ENCODE measurements at places on chromosomes 5 and 9. TPM values are rescaled to one million over a fixed set of nuclear protein-coding genes. Genes with fewer than 3 reads are reported as not detected.

AGXT2 gene
- not detected for total RNA-seq

EXOC3 gene
- 79.6 TPM for total RNA-seq

WDR38 gene
- total RNA-seq, result not detected

GABRA1 gene
- not detected for total RNA-seq

ORM2 gene
- not detected for total RNA-seq

- no peak for DNase-seq
Observed at GRCh38 chr5:139593716-139594319, 32.7 kb downstream of the UBE2D2 start.

DNA sequence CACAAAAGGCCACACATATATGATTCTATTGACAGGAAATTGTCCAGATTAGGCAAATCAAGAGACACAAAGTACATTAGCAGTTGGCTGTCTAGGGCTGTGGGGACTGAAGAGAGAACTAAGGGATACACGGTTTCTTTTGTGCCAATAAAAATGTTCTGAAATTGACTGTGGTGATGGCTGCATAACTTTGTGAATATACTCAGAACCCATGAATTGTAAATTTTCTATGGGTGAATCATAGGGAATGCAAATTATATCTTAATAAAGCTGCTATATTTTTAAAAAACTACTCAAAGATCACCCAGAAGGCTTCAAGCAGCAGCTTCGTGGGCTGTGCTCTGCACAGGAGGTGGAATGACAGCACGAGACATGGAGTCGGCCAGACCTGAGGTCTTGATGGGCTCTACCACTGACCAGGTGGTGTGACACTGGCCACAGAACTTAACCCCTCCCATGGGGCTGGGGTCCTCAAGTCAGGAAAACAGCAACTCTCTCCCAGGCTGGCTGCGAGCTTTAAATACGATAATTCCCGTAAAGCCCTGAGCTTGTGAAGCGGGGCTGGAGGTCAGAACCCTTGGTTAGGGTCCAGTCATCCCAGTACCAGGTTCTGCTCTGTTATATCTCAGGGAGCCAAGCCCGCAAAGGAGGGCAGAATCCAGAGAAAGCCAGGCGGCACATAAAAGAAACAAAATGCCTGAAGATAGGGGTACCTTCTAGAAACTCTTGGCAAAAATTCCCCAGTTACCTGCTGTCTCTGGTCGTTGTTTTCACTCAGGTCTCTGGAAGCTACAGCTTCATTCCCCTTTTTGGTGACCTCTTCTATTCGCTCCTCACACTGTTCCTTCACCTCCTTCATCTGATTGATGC lies 59.1 kb downstream of the GOLM1 start:
- DNase-seq, result no peak

- no peak for DNase-seq
Observed at GRCh38 chr9:17322882-17323864, 188.3 kb downstream of the CNTLN start.

DNA sequence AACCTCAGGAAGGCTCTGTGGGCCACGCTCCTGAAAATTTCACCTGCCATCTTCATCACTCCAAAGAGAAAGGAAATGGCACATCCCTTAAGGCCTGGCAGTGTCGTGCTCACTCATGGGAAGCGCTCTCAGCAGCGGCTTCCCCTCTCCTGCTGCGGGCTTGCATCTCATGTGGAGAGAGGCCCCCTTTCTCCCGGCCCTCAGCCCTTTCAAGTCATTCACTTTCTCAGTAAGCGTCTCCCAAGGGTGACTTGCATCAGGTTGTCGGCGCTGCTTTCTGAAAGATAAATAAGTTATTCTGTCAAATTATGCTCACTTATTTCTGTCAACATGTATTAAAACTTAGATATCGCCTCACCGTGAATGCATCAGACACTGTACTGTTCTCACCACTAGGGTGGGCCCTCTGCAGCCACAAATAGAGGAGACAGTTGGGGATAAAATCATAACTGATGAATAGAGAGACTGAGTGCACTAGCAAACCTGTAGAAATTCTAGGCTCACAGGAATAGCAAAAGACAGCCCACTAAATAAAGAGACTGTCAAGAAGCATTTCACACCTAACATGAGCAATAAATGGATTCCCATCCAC lies 174.6 kb downstream of the RFK start:
- DNase-seq, result no peak

DNA sequence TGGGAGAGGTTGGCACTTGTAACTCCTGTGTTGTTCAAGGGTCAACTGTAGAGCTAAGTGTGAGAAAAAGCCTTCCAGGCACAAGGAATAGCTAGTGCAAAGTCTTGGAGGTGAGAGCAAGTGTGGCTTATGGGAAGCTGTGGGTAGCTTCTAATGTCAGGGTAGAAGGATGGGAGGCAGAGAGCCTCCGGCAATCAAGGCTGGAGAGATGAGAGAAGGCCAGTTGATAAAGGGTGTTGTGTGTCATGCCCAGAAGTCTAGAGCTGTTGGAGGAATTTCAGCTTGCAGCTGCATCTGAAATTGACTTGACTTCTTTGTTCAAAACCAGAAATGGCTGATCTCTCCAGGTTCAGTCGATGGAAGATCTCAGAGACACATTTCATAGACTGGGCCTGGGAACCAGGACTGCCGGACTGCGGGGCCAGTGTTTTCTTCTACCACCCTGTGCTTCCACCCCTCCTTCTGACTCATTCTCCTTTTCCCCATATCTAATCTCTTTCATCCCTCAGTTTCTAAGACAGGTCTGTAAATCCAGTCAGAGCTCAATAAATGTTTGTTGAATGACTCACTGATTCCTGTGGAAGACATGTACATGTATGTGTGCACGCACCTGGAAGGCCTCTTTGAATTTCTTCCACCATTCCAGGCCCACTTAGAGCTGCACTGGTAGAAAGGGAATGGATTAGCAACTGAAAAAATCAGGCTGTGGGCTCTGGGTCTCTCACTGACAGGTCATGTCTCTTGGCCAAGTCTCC lies 67.8 kb upstream of the KLF4 start:
- no peak for DNase-seq

- no peak for DNase-seq
Observed at GRCh38 chr9:134935056-134935640, 17.4 kb upstream of the FCN1 start.

GRCh38 chr9:18798106-18798505 lies 234.9 kb downstream of the SAXO1 start:
- DNase-seq, result no peak

GRCh38 chr5:2415678-2416077 lies 335.8 kb downstream of the IRX2 start:
- no peak for DNase-seq

GRCh38 chr5:58746321-58746720 lies 163.4 kb downstream of the RAB3C start:
- no peak for DNase-seq

DNA sequence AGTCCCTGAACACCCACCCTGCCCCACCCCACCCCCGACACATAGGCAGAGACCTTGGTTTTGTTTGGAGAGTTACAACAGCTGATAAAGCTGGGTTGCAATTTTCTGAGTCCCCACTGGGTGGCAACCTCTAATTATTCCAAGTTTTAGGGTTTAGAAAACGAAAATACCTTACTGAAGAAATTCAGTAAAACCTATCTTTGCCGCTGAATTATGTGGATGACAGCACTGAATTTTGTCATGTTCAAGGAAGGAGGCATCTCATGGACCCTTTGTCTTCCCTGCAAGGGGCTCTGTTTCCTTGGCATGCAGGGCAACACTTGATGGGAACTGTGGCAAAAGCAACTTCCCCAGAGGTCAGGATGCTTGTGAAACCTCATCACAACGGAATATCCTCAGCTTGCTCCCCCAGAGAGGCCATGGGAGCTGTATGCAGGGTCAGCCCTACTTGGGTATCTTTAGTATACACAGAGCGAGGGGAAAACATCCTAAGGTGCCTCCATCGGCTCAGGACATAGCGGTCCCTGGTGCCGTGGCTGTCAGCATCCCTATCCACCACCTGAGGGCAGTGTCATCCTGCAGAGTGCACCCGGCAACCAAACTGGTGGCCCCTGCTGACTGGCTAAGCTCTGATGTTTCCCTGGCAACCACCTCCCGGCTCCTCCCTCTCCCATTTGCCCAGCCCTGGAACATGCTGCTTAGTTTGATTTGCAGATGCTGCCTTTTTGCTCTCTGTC lies 123.1 kb downstream of the RXRA start:
- peak; percentile 65 for DNase-seq

GRCh38 chr5:171313481-171314206 lies 4.6 kb downstream of the TLX3 start:
- no peak for DNase-seq

- DNase-seq, result no peak
Observed at GRCh38 chr5:139910901-139911300, 115.3 kb downstream of the PSD2 start.

- DNase-seq, result no peak
Observed at GRCh38 chr9:124191691-124192395, 65.9 kb upstream of the NEK6 start.

DNA sequence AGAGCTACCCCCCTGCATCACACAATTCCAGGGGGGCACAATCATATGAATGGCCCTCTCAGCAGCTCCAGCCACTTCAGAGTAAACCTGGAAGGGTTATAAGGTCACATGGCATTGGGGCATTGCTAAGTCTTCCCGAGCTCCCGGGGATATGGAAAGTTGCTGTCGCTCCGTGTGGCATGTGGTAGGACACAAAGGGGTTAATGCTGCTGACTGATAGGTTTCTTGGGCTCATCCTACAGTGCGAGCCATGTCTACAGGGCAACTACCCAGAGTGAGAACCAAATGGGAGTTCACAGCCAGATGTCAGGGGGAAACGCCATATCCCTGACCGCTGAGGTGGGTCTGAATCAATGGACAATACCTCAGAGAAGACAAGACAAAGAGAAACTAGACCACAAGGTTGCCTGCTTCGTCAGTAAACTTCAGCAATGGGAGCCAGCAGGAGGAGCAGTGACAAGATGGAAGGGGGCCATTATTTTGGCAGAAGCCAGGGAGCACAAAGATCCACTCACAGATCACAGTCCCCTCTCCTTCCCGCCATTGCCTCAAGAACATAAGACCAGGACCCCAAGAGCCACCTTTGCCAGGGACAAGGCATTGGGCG lies 52.4 kb upstream of the SHISAL2B start:
- no peak for DNase-seq

GRCh38 chr5:150209099-150209635 lies 19.3 kb downstream of the SLC6A7 start:
- no peak for DNase-seq

- DNase-seq, result no peak
Observed at GRCh38 chr9:124886866-124887492, 25.0 kb downstream of the ARPC5L start.

GRCh38 chr5:149046196-149046829 lies 16.5 kb downstream of the SH3TC2 start:
- DNase-seq, result no peak

- no peak for DNase-seq
Observed at GRCh38 chr9:90002397-90003271, 397.8 kb downstream of the GADD45G start.

DNA sequence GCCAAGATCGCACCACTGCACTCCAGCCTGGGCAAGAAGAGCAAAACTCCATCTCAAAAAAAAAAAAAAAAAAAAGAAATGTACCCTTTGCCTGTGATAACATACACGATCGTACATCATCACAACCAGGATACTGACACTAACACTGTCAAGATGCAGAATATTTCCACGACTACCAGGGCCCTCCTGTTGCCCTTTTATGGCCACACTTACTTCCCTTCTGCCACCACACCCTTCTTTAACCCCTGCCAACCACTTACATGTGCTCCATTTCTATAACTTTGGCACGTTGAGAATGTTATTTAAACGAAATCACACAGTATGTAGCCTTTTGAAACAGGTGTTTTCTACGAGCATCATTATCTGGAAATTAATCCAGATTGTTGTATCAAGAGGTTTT lies 69.0 kb upstream of the OTULINL start:
- DNase-seq, result no peak

- DNase-seq, result no peak
Observed at GRCh38 chr5:129639331-129639730, 108.6 kb upstream of the MINAR2 start.

DNA sequence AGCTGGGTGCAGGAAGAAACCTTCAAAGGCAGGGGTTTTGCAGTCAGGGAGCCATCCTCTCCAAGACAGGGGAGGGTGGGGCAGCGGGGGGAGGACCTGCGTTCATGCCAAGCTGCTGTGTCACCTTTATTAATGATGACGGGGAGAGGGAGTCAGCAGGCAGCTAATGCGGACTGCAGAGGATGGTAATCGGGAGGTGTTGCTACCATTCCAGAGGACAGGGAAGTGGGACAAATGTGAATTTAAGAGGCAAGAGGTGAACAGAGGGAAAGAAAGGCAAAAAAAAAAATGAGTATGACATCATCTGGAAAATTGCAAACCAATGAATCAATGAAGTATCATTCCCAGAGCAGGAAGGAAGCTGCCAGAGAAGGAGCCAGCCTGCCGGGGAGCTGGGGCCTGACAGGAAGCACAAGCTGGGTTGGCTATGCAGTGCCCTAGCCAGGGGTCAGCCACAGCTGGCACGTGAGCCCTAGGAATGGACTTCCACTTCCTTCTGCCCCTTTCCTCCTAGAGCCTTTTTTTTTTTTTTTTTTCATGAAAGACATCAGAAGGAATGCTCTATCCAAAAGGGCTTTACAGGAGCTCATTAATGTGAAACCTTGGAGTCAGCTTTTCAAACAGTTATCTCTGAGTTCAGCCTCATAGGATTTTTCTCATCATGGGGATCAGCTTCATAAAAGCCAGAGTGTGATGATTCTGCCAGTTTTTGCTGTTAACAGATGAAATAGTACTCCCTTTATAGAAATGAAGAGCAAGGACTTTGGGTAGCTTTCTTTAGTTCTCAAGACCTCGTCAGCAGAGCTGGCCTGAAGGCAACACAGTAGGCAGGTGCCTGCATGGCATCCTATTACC lies 9.2 kb downstream of the INSYN2B start:
- DNase-seq, result no peak

GRCh38 chr9:124248066-124248465 lies 9.7 kb upstream of the NEK6 start:
- no peak for DNase-seq

DNA sequence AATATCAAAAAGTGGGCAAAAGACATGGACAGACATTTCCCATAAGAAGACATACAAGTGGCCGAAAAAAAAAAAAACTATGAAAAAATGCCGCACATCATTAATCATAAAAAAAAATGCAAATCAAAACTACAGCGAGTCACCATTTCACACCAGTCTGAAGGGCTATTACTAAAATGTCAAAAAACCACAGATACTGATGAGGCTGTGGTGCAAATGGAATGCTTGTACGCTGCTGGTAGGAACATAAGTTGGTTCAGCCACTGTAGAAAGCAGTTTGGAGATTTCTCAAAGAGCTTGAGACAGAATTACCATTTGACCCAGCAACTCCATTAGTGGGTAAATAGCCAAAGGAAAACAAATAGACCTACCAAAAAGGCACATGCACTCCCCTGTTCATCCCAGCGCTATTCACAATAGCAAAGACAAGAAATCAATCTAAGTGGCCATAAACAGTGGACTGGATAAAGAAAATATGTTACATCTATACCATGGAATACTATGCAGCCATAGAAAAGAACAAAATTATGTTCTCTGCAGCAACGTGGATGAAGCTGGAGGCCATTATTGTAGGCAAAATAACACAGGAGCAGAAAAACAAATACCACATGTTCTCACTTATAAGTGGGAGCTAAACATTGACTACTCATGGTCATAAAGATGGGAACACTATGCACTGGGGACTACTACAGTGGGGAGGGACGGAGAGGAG lies 110.6 kb upstream of the BOD1 start:
- no peak for DNase-seq
